ENCODE measurements at places on chromosomes 12 and 14.

DNA sequence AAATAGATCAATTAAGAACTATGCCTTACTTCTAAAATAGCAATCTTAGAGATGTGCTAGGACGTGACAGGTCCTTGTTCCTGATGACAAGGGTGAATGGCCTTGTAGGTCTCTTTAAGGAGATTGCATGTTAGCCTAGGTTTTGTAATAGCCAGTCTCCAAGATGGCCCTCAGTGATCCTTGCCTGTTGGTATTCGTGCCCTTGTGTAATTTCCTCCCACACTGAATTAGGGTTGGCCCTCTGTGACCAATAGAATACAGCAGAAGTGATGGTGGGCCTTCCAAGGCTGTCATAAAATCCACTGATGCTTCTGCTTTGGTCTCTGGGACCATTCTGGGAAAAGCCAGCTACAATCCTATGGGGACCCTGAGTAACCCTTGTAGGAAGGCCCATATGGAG, 38.2 kb upstream of the SNX6 start:
- no peak for DNase-seq

- DNase-seq: peak; percentile 53
Observed at GRCh38 chr12:3313066-3313465, 177.9 kb upstream of the PRMT8 start.

GRCh38 chr14:54354096-54354495, 42.7 kb upstream of the CDKN3 start:
- no peak for DNase-seq

DNA sequence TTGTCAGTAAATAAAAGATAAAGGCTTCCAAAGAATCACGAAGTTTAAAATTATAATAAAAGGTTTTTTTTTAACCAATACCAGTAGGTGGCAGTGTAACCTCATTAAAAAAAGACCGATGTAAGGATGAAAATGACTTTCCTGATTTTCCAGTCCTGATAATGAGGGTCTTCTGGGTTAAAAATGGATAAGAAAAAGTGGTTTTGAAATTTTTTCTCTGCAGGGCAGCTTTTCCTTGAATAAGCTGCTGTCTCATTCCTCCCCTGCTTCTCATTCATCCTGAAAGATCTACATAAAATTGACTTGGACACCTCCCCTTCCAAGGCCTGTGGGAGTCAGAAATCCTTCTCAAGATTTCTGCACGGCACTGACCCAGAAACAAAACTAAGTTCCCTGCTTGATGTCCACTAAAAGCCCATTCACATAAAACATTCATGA, 58.9 kb upstream of the FBXO33 start:
- peak; percentile 12 for DNase-seq

GRCh38 chr14:92510972-92511371, 2.6 kb upstream of the RIN3 start:
- peak; percentile 8 for DNase-seq

DNA sequence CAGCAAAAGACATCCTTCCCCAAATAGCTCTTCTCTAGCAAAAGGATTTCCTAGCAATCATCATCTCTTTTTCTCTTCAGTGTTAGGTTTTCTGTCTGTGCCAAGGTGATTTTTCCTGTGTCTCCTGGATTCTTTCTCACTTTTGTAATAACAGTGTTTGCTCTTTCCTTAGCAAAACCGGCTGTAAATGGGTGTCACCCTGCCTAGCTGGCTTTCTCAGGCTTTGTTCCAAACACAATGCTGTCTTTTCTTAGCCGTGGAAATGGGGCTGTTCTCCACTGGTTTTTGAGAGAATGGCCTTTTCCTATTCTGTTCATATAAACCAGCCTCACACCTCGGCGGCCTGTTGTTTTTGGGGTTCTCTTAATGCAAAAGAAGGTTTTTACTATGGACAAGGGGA, 21.9 kb downstream of the JDP2 start:
- DNase-seq: no peak

GRCh38 chr12:131218026-131218922, 264.6 kb downstream of the ADGRD1 start:
- DNase-seq: no peak

DNA sequence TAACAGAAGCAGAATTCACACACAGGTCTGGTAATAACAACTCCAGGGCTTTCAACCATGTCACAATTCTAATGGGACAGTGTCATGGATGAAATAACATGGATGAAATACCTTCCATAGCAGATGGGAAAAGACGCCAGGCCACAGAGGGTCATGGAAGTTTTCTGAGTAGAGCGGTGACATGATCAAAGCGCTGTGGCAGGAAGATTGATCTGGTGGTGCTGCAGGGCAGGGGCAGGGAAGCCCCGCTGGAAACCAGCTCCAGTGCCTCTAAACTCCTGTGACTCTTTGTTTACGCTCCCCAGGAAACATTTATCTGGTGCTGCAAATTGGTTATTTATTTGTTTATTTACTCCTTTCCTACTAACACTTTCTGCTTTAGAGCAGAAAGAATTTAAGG, 108.3 kb upstream of the HMGA2 start:
- no peak for DNase-seq
